Left renal pelvis (tissue), 4 donors: ENCODE measurements at places on chromosomes 3 and 15.
A peak's percentile ranks its signal among the peaks of the same experiment; 100 is the strongest.

DNA sequence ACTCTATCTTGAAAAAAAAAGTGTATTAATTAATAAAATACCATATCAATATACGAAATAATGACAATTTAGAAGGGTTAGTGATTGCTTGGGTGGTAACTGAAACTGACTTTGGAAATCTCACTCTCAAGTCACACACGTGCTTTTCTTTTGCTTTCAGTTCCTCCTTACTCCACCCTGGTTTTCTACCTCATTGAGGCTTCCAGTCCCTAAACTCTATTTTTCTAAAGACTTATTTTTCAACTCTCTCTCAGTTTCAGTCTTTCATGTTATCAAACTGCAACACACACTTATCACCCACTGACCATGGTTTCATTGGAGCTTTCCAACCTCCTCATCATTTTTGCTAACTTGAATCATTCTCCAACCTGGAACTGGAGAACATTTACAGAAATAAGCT lies 23.5 kb downstream of the IL12A start:
- no peak for DNase-seq

DNA sequence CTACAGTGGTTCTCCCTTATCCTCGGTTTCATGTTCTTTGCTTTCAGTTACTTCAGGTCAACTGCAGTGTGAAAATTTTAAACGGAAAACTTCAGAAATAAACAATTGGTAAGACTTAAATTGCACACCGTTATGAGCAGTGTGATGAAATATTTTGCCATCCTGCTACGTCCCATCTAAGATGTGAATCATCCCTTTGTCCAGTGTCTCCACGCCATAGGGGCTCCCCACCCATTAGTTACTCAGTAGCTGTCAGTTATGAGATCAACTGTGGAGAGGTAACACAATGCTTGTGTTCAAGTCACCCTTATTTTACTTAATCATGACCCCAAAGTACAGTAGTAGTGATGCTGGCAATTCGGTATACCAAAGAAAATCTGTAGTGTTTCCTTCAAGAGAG lies 47.4 kb downstream of the TJP1 start:
- DNase-seq = no peak

DNA sequence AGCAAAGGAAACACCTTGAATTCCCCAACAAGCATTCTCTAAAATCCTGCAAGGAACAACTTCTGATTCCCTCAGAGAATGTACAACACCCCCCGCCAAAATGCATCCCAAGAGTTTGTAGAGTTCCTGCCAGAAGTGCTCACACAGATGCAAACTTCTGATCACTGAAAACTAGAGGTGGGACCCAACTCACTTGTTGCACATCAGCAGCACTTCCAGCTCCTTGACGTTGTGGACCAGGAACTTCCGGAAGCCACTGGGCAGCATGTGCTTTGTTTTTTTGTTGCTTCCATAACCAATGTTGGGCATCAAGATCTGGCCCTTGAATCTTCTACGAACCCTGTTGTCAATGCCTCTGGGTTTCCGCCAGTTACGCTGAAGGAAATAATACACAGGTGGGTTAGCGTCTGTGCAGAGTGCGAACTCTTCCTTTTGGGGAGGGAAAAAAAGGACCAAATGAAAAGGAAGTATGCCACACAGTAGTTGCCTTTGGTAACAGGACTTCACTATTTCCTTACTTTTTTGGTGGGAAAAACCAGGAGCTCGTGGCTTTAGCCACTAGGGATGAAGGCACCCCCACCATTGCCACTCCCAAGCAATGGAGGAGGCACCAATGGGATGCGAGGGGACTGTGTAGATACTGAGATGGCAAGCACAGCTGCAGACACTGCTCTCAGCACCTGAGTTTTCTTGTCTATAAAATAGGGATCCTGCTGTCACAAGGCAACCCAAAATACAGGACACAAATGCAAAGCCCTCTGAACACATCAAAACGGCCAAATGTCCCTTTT lies 2.0 kb downstream of the RPL32 start:
- no peak for DNase-seq

DNA sequence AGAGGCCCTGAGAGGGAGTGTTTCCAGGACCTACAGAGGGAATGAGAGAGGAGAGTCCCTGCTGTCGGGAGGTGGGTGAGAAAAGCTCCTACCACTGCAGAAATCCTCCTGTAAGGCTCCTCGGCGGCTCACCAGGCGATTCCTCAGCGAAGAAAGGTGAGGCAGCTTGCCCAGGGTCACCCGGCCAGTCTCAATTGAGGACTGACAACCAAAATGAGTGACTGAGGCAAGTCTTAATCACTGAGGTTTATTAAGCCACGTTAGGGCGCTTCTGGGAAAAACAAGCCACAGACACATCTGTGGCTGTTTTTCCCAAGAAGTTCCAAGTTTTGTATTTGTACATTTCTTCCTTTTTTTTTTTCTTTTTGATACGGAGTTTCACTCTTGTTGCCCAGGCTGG lies 48.5 kb downstream of the ZDHHC19 start:
- DNase-seq = no peak

- no peak for DNase-seq
Observed at GRCh38 chr3:160129459-160130061, 95.7 kb upstream of the C3orf80 start.

DNA sequence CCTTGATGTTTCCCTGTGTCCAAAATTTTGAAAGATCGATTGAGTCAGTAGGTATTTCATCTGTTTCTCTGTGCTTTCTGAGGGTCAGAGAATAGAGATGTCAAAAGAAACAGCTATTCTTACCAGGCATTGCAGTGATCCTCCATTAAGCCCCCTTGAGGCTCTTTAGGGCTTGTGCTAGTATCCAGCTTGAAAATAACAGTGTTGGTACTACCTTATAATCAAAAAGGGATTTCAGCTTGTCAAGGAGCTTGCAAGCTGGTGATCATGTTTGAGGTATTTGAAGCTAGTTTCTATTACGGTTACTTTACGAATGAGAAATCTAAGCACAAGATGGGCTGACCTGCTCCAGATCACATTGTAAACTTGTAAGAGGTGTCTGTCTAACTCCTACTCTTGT lies 103.4 kb downstream of the EDEM1 start:
- no peak for DNase-seq

GRCh38 chr3:31911643-31912042 lies 69.4 kb downstream of the OSBPL10 start:
- no peak for DNase-seq

DNA sequence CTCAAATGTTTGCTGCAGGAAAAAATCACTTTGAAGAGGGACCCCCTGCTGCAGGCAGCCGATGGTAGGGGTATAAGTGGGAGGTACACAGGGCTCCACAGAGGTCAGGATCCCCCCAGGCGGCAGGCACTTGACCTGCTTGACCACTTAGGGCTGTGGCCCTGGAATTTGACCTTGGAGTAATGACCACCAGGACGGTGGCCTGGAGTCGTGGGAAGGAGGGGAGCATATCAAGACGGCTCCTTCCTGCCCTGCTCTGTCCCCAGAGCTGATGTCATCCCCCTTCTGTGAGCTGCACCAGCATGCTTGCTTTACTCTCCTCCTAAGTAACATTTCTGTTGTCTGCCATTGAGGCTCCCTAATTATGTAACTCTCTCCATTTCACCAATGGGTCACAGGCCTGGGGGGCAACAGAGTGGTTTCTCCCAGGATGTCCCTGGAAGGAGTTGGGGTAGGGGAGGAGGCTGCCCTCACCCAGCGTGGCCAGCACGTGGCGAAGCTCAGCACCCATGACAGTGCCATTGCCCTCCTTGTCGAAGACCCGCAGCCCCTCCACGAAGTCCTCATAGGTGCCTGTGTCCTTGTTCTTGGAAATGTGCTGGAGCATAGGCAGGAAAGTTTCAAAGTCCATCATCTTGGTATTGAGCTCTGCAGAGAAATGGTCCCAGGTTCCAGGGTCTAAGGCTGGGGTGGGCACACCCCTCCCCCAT lies 4.1 kb downstream of the MYL3 start:
- no peak for DNase-seq

DNA sequence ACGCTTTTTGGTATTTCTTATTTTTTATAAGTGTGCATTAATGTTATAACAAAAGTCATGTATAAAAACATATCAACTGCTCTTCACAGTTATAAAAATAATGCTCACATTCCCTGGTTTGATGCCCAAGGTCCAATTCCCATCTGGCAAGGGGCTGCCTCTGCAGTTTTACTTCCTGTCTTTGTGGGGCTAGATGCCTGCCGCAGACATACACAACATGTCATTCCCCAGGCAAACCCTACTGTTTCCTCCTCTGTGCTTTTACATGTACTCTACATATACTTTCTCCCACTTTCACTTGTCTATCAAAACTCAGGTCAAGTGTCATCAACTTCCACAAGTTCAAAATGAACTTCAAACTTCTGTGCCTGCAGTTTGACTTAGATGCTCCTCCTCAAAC lies 60.5 kb upstream of the ETV5 start:
- no peak for DNase-seq

DNA sequence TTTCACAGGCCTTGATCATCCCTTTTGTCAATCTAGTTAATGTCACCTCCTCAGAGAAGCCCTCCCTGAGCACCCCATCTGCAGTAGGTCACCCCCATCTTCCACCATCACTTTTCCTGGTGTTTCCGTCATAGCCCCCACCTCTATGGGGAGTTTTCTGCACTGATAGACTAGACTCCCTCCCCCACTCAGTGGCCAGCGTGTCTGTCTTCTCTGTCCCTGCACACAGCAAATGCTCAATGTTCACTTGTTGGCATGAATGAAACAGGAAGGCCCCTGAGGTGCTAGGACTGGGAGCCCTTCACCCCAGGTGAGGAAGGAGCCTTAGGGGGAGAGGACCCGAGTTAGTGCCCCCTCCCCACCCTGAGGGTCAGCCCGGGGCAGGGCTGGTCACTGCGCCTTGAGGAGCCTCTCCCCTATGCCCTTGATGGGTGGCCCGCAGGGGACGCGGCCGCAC lies 15.8 kb upstream of the FANCD2 start:
- DNase-seq = no peak

DNA sequence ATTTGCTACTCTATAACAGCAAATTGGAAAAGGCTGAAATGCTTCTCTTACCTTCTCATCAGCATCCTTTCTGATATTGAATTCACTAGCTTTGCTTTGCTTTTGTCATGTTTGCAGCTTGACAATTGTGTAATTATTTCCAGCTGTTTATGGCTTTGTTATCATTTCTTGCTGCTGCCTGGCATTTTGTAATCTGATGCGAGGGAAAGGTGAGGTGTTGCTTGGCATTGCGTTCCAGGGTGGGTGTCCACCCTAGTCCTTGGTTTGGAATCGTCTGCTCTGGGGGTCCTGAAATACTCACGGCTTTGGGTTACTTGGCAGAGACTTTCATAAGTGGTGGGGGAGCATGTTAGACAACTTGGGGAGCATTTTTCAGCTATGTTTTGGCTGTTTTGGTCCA lies 2.9 kb downstream of the CACNA2D3 start:
- DNase-seq = no peak

- DNase-seq = no peak
Observed at GRCh38 chr3:18489939-18490338, 64.8 kb upstream of the SATB1 start.

- DNase-seq = no peak
Observed at GRCh38 chr15:35496585-35496984, 49.4 kb downstream of the DPH6 start.

DNA sequence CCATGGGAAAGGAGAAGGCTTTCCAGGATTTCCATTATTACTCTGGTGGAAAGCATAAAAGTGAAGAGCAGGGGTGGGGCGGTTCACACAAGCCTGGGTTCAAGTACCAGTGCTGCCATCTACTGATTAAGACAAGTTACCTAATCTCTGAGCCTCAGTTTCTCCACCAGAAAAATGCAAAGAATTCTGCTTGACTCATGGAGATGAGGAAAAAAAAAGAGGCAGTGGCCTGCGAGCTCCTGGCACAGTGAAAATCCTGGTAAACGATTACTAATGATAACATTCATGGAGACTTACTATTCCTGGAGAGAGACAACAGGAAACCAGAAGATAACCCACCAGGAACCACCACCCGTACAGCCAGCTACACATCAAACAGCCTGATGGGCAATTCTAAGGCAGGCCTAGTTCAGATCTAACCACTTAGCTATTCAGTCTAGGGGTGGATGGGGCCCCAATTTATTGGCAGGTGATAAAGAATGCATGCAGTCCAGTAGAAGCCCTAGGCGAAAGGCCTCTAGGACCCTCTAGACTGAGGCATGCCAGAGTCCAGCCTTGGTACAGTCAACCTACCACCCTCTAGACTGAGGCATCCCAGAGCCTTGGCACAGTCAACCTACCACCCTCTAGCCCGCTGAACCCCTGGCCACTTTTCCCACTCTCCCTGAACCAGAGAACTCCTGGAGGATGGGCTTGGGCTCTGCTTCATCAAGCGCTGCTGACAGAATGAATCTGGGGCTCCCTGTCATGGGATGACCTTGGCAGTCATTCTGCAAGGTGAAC lies 2.5 kb downstream of the AMOTL2 start:
- no peak for DNase-seq

GRCh38 chr15:86919581-86919980 lies 839.9 kb downstream of the AGBL1 start:
- DNase-seq = no peak

DNA sequence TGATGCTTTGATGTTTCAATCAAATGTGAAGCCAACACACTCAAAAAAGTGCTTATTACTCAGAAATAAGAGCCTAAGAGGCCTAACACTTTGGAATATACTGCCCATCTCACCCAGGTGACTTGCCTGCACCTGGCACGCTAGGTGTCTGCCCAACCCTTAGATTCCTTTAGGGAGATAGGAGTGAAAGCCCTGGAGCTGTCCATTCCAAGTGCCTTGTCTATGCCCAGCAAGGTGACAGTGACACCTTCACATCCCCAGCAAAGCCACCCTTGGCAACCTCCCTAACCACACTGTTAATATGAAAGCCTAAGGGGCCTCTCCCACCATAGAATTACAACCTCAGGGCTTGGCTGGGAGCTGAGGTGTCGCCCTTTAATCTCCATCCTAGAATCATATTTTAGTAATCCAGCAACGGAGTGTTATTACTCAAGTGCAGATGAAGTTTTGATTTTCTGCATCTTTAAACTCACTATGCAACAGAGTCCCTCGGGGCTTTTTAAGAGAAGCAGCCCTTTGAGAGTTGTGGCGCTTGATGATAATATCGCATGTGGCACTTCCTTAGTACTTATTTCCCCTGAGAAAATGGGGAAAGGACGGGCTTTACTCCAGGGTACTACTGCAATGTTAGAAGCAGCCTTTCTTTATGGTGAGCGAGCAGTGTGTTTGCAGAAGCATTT lies 24.8 kb downstream of the ATP10A start:
- DNase-seq = no peak

GRCh38 chr15:29208352-29208751 lies 61.3 kb downstream of the NSMCE3 start:
- peak; percentile 41 for DNase-seq

DNA sequence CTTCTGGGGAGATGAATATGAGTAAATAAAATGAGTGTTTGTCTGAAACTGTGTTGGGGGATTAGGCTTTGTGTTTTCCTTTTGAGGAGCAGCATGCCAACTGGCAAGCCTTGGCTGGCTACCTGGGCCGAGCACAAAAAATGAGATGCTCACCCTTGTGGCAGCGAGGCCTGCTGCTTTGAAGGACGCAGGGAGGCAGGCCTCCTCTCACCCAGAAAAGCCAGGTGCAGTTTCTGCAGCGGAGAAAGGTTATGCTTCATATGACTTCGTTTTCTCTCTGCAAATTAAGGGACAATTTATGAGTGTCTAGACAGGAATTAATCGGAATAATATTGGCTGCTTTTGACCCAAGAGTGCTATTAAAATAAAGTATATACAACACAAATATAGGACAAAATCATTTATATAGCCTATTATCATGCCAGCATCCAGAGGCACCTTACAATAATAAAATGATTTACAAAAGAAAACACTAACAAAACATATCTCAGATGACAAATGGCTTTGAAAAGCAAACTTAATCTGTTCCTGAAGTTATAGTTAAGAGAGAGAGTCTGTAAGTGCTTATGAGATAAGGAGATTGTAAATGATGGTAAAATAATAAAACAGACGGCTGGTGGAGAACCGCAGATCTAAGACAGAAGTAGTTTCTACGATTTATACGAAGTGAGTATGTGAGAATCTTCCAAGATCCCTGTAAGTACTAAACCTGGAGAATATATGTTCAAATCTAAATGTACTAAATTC lies 682.8 kb upstream of the NR2F2 start:
- DNase-seq = no peak
